ENCODE measurements at places on chromosomes 6 and 20. TPM values are rescaled to one million over a fixed set of nuclear protein-coding genes. Genes with fewer than 3 reads are reported as not detected.

- no peak for DNase-seq
Measured at GRCh38 chr6:132246632-132247270, 154.5 kb downstream of the MOXD1 start.

DNA sequence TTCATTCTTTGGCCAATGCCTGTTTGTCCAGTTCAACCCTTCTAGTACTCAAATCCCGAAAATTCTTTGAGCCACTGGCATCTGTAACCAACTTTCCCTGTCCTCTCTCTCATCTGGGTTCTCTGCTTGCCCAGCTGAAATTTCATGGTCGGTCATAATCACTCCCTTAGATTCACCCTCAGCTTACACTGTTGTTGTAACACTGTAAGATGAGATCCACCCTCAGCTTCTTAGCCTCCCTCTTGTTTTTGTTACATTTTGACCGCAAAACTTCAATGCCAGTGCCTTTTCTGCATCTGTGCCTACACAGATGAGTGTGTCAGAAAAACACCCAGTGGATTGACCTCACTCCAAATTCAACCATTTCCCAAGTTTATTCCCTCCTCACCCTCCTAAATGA is 291.1 kb upstream of the AGPAT4 start:
- no peak for DNase-seq

GRCh38 chr6:90083891-90084290 is 189.6 kb downstream of the GJA10 start:
- no peak for DNase-seq

- no peak for DNase-seq
Measured at GRCh38 chr6:31727034-31727716, 1.9 kb downstream of the DDAH2 start.

DNA sequence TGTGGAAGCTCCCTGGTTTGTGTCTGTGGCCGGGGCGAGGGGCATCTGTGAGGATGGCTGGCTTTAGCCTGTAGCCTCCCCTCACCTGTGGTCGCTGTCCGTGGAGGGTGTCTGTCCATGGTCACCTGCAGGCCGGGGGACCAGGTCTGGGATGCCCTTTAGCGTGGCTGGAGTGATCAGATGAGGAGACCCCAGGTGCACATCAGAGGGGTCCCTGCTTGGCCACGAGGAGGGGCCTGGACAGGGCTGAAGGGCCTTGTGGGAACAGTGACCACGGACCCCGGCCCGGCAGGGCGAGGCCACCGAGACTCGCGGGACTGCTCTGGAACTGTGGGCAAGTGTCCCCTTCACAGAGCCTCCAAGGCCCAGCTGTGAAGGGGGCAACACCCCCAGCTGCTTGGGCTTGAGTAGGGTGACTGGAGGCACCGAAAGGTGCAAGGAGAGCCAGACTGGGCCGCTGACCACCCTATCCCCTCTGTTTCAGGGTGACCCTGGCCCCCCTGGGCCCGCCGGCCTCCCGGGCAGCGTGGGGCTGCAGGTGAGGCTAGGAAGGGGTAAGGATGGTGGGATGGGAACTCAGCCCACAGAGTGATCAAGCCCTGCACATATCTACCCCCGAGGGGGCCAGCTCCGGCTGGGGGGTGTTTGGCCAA is 8.6 kb downstream of the COL9A3 start:
- DNase-seq = no peak

The NCOA6 gene
- 28.8 TPM for total RNA-seq

Data from ovary (tissue), 10 donors.